ENCODE measurements at places on chromosomes 3 and 15.

GRCh38 chr3:197847866-197848401 is 56.9 kb downstream of the LRCH3 start:
- DNase-seq, result no peak

DNA sequence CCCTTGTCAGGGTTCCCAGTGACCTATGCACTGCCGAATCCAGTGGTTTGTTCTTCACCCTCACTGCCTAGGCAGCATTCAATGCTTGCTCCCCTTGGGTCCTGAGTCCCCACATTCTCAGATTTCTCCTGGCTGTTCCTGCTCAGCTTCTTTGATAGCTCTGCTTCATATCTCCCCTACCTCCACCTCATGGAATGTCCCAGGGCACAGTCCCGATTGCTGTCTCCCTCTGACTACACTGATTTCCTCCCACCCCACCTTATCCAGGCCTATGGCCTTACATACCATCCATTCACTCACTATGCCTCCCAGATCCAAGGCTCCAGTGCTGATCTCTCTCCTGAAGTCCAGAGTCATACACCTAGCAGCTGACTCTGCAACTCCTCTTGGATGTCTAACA is 1.5 kb upstream of the CDHR4 start:
- no peak for DNase-seq

GRCh38 chr3:172181932-172182586 is 142.7 kb downstream of the FNDC3B start:
- DNase-seq, result peak; percentile 23

DNA sequence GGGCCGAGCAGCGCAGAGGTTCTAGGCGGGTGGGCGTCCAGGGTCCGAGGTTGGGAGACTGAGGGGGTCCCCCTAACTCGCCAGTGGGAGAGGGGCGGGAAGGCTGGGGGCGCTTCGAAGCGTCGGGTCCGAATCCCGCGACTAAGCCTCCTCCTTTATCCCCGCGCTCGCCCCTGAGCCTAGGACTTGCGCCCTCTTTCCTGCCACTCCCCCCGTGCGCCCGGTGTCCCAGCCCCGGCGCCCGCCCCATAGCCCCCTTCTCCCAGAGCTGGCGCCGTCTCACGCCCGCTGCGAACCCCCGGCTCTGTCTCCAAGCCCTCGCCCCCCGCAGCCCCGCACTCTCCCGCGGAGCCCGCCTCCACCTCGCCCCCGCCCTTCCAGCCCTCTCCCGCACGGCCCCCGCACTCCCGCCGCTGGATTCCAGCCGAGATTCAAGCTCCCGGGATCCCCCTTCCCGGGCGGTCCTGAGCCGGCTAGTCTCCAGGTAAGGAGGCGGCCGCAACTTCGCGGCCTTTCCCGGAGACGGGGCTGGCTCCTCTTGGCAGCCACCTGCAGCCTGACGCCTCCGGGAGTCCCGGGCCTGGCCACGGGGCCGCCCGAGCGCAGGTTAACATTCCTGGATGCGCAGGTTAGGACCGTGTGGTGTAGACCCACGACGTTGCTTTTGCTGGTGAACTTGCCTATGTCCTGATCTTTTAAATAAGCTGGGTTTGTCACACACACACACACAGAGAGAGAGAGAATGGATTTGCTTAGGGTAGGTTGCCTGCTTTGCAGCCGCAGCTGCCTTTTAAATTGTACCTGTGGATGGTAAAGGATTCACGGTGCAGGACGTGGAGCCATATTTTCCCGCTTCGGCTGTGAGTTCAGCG is 563 bp downstream of the PXYLP1 start:
- no peak for DNase-seq

- DNase-seq, result no peak
These were observed 192.9 kb downstream of the ZBBX start for GRCh38 chr3:167187221-167187620.

DNA sequence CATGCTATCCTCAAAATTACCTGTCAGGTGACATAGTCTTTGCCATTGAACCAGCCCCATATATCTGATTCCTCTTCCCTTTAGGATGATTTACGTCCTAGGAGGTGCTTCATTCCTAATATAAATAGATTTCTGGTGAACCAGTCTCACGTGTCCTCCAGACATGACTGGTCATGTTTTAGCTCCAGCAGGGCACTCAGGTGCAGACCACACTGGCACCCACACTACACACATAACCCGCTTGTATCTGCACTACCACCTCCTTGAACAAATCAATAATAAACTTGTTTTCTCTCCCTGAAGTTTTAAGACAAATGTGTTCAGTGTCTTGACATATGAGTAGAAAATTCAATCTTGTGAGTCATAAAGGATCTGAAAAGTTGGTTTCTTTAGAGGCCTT is 155.5 kb downstream of the GOLIM4 start:
- DNase-seq, result no peak

DNA sequence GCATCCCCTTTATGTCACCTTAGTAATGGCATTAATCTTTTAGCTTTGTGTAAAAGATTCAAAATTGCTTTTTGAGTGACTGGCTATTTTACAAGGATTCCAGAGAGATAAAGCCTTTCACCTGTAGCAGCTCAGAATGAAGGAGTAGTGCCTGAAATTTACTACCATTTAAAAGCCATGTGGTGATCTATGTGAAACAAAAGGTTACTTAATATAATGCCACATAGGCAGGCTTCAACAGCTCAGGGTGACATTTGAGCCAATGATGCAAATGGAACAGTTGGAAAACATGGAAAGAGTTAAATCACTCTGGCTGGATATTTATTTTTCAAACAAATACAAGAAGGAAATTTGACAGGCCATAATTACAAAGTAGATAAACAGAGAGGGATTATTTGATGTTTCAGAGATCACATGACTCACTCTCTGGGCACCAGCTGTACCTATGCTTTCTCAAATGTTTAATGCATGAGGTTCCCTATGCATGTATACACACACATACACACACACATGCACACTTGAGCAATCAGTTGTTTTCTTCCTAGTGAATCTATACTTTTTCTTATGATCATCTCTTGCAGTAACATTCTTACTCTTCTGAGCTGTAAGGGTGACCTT is 171.5 kb downstream of the ZMAT3 start:
- no peak for DNase-seq

- DNase-seq, result no peak
These were observed 125.8 kb downstream of the PGPEP1L start for GRCh38 chr15:98881526-98882520.

- no peak for DNase-seq
These were observed 115.9 kb downstream of the SV2B start for GRCh38 chr15:91216000-91216399.

- no peak for DNase-seq
These were observed 24.7 kb downstream of the ILDR1 start for GRCh38 chr3:121997372-121997771.

DNA sequence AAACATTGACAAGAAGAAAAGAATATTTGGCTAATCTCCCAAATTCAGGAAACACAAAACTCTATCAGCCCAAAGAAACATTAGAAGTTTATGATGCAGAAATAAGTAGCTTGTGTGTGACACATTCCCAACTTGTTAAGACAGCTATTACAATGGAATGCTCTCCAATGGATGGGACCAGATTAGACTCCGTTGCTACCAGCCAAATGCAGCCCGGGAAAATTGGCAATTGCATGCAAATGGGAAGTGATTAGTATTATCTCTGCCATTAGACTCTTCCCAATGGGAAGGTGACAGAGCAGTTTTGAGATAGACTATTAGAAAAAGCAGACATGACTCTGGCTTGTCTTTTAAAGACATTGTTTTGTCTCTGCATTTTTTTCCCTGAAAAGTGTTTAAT is 37.4 kb upstream of the KCNMB2 start:
- DNase-seq, result no peak

DNA sequence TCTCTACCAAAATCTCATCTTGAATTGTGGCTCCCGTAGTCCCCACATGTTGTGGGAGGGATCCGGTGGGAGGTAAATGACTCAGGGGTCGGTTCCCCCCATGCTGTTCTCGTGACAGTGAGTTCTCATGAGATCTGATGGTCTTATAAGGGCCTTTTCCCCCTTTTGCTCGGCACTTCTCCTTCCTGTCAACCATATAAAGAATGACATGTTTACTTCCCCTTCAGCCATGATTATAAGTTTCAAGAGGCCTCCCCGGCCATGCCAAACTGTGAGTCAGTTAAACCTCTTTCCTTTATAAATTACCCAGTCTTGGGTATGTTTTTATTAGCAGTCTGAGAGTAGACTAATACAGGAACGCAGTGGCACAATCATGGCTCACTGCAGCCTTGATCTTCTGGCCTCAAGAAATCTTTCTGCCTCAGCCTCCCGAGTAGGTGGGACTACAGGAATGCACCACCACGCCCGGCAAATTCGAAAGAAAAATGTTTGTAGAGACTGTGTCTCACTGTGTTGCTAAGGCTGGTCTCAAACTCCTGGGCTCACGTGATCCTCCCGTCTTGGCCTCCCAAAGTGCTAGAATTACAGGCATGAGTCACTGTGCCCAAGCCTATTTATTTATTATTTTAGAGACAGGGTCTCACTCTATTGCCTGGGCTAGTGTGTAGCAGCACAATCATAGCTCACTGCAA is 101.0 kb downstream of the ATP10A start:
- DNase-seq, result no peak

GRCh38 chr15:63503739-63504246 is 600 bp upstream of the USP3 start:
- peak; percentile 50 for DNase-seq

GRCh38 chr15:58748852-58749531 is 515 bp downstream of the ADAM10 start:
- DNase-seq, result peak; percentile 62

GRCh38 chr15:89141885-89142284 is 53.6 kb downstream of the ABHD2 start:
- DNase-seq, result peak; percentile 19

- no peak for DNase-seq
These were observed 48.1 kb upstream of the CRBN start for GRCh38 chr3:3227640-3228039.

GRCh38 chr3:48057521-48057920 is 41.3 kb upstream of the MAP4 start:
- no peak for DNase-seq

GRCh38 chr15:73991260-73991659 is 835 bp downstream of the STOML1 start:
- DNase-seq, result peak; percentile 48

- DNase-seq, result peak; percentile 26
These were observed 184.4 kb downstream of the GOLGA8K start for GRCh38 chr15:32218666-32219065.

DNA sequence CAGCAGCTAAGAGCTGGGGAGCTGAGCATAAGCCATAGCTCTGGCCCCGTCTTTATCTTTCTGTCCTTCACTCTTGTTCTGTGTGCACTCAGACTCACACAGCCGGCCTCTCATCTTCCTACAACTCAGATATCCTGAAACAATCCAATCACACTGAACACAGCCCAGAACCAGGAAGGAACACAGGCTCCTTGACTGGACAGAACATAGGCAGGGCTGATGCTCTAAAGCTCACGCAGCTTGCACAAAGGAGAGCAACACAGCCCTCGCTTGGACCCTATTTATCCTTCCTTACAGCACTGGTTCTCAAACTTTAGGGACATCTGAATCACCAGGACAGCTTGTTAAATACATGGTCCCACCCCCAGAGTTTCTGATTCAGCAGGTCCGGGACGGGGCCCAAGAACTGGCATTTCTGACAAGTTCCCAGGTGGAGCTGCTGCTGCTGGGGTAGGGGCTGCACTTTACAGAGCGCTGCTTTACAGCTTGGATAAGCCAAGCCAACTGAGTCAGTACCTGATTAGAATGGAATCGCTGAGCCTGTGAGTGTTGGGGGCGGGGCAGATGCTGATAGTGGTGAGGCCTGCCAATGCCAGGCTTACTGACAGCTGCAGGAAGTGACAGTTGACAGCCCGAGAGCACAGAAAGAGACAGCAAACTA is 65.1 kb downstream of the MRPL46 start:
- peak; percentile 75 for DNase-seq

DNA sequence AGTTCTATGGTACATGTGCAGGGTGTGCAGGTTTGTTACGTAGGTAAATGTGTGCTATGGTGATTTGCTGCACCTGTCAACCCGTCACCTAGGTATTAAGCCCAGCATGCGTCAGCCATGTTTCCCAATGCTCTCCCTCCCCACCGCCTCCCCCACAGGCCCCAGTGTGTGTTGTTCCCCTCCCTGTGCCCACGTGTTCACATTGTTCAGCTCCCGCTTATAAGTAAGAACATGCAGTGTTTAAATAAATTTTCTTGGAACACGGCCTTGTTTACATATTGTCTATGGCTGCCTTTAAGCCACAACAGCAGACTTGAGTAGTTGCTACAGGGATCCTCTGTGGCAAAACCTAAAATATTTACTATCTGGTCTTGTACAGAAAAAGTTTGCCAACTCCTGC is 41.3 kb upstream of the CORO2B start:
- no peak for DNase-seq

DNA sequence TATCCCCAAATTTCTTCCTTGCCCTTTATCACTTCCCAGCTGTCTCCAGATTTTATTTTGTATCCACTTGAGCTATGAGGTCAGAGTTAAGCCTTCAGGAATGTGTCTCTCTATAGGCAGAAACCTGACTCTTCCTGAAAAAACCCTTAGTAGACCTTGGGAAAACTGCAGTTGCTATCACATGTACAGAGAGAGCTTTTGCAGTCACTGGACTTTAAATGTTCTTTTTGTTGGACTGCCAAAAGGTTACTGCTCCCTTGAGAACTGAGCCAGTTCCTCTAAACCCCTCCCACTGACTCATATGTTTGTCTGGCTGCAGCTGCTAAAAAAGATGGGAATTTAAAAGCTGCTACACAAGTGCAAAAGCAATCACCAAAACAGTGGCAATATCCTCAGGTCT is 169.1 kb upstream of the CCDC54 start:
- peak; percentile 33 for DNase-seq

DNA sequence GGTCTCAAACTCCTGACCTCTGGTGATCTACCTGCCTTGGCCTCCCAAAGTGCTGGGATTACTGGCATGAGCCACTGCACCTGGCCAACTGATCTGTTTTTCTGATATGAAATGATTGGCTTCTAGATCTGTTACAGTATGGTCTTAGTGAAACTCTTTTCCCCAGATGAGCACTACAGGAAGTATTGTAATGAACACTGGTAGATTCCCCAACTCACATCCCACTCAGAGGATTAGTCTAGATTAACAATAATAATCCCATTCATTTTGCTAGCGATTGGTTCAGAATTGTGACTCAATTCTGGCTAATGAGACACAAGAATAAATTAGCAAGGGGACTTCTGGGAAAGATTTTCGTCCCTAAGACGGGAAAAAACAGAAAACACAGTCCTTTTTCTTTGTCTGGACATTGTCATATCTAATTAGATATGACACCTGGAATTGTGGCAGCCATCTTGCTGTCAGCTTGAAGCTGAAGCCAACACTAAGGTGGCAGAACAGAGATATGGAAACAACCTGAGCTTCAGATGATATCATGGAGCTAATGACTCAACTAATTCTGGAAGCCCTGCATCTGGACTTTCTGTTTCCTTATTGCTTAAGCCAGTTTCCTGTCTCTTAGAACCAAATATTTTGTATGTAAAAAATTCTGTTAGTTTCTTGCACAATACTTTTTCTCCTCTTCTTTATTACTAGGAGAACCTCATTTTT is 17.4 kb upstream of the NPTN start:
- peak; percentile 23 for DNase-seq
